ENCODE measurements at places on chromosomes 3 and 15. TPM values are rescaled to one million over a fixed set of nuclear protein-coding genes. Genes with fewer than 3 reads are reported as not detected.
A peak's percentile ranks its signal among the peaks of the same experiment; 100 is the strongest.

PLA2G4E gene
- 1.8 TPM for polyA plus RNA-seq

BFSP2 gene
- not detected for polyA plus RNA-seq

PHLDB2 gene
- polyA plus RNA-seq = 50.5 TPM

IGF1R gene
- polyA plus RNA-seq = 18.3 TPM

TMPRSS7 gene
- not detected for polyA plus RNA-seq

- DNase-seq = peak; percentile 67
These were observed at the start of gene PLAAT1 for GRCh38 chr3:193240850-193241706. TSS of gene PLAAT1 (plus strand) at chr3:193241222. CDS start at chr3:193255651, 14,429 bp downstream.

GRCh38 chr3:145578471-145578870, 582.5 kb downstream of the PLOD2 start:
- DNase-seq = no peak

GRCh38 chr3:52055537-52056351, 627 bp downstream of the DUSP7 start:
- no peak for DNase-seq

GRCh38 chr3:83393276-83393675, 1565.5 kb upstream of the CADM2 start:
- DNase-seq = no peak

GRCh38 chr15:67762610-67763368, 62.5 kb upstream of the SKOR1 start:
- DNase-seq = no peak

DNA sequence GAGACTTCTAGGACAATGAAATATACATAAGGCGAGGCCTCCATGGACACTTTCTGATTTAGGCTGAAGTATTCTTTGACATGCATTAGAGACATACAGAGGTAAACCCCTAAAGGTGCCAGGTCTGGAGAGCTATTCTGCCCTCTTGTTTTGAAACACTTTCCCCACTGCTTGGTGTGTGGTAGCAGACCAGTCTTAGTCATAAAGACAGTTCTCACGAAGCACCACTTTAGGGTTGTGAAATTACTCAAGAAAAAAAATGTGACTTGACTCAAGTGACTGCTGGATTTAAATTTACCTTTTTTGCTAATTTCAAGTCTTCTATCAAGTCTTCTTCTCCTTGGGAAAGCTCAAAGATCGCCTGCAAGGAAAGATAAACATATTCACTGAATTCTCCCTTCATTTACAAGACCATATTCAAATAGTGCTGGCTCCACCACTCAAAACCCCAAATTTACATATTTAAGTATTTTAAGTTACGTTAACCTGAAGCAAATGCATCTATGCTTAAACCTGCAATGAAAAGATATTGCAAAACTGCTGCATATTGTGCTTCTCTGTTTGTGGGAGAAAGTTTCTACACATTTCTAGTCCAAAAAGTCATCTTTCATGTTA, 48.4 kb downstream of the ARHGEF3 start:
- no peak for DNase-seq

DNA sequence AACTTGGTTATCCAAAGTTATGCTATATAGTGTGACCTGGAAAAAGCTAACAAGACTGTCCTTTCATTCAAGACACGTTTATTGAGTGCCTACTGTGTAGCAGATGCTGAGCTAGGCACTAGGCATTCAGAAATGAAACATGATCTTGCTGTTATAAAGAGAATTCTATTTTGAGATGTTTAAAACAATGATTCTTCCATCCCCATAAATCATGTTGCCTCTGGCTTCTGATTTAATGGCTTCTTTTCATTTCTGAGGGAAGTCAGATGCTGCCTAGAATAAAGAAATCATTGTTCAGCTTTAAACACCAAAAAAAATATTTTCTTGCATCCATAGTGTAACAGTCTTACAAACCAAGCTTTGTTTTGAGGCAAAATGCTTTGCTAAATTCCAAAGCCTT, 620.9 kb upstream of the UBE2E2 start:
- DNase-seq = no peak

DNA sequence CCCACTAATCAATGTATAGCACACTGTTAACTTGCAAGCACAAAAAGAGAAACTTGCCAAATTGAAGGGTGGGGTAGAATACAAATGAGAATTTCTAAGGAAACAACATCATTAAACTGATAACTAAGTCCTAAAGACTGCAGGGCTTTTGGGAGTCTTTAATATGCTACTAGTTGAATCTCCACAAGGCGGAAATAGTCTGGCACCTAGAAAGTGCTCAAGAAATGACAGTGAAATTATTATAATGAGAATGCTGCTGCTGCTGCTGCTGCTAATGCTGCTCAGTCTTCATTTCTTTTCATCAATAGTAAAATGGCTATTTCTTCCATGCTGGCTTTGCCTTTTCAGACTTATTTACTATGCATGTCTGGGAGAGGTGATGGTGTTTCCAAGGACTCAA, 91.8 kb downstream of the BTD start:
- no peak for DNase-seq

Data from hindlimb muscle (tissue), 1 donor.